ENCODE measurements at places on chromosomes 7 and 10.

GRCh38 chr7:141717450-141717849 is 9.3 kb downstream of the WEE2 start:
- H3K36me3 ChIP-seq, result no peaks in the 10 kb centered on the region
- no peaks in the 10 kb centered on the region for H3K4me1 ChIP-seq
- no peak overlapping the region for H3K27ac ChIP-seq
- H3K27me3 ChIP-seq, result no peaks in the 10 kb centered on the region

DNA sequence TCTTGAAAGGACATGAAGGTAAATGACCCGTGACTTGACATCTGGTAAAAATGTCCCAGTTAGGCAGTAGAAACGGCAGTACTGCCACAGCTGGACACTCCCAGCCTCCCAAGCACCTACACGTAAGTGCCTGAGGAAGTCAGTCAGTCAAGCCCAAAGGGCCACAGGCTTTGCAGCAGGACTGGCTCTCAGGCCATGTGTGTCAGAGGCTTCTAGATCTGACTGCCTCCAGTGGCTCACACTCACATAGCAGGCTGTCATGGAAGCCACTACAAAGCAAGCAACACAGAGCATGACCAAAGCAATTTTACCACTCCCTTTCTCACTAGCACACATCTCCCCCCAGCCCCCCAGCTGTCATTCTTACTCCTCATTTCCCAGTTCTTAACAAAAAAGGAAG is 17.8 kb upstream of the CCNJ start:
- no peak overlapping the region for H3K27ac ChIP-seq
- no peaks in the 10 kb centered on the region for H3K4me1 ChIP-seq
- no peak overlapping the region for H3K4me3 ChIP-seq

DNA sequence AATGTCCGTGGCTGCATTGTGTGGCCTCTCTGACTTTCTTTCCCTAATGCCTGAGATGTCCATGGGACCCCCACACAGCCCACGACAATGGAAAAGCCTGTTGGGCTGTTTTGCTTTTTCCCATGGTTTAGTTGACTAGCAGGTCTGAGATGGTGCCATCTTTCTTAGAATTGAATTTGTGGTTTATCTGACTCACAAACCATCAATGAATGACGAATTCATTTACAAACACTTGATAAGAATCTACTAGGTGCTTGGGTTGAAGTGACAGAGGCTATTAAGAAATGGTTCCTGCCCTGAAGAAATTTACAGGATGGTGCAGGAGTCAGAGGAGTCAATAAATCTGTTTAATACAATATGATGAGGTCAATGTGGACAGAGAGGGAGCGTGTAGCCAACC is 75.4 kb downstream of the OTUD1 start:
- no peaks in the 10 kb centered on the region for H3K27me3 ChIP-seq
- H3K36me3 ChIP-seq, result peaks cover 4% of the 10 kb centered on the region
- H3K4me3 ChIP-seq, result no peak overlapping the region
- no peaks in the 10 kb centered on the region for H3K4me1 ChIP-seq

DNA sequence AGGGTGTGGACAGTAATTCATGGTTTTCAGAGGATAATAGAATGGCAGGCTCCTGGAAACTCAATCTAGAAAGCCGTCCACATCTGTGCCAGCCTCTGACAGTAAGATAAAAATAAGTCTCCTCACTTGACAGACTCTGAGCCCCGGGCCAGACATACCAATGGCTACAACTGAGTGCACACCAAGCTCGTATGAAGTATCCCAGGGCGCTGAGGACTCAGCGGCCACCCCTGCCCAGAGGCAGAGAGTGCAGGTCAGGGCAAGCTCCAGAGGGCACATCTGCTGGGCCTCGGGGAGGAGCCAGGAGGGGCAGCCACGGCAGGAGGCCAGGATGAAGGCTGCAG is 262.8 kb upstream of the TCERG1L start:
- DNase-seq, result no peak
- no peak overlapping the region for H3K4me3 ChIP-seq
- H3K4me1 ChIP-seq, result no peaks in the 10 kb centered on the region
- no peaks in the 10 kb centered on the region for H3K36me3 ChIP-seq

DNA sequence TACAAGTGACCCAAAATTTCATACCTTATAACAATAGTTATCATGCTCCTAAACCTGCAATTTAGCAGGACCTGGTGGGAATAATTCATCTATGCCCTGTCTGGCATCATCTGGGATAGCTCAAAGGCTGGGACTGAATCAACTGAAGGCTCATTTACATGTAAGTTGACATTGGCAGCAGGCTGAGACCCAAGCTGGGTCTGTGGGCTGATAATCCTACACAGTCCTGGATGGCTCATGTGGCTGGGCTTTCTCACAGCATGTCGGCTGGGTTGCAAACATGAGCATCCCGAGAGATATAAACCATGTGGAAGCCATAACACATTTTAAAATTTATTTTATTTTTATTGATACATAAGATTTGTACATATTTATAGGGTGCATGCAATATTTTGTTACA is 19.5 kb upstream of the ABCB5 start:
- H3K4me1 ChIP-seq, result peaks cover 16% of the 10 kb centered on the region
- no peak overlapping the region for H3K27ac ChIP-seq
- H3K27me3 ChIP-seq, result no peaks in the 10 kb centered on the region
- no peaks in the 10 kb centered on the region for H3K36me3 ChIP-seq
- no peak overlapping the region for H3K4me3 ChIP-seq

DNA sequence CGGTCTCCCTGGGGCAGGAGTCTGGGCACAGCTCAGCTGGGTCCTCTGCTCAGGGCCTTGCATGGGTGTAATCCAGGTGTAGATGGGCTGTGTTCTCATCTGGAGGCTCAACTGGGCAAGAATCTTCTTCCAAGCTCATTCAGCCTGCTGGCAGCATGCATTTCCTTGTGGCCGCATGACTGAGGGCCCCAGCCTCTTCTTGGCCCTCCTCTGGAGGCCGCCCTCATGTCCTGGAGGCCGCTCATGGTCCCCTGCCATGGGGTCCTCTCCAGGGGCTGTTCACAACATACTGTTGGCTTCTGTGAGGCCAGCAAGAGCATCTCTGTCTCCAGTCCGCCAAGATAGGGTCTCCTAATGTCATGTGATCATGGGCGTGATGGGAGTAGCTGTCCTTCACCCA is 437.5 kb upstream of the FOXK1 start:
- H3K27ac ChIP-seq, result no peak overlapping the region
- no peak for DNase-seq
- peaks cover 32% of the 10 kb centered on the region for H3K36me3 ChIP-seq
- H3K4me3 ChIP-seq, result no peak overlapping the region
- H3K27me3 ChIP-seq, result peaks cover 19% of the 10 kb centered on the region

- no peak overlapping the region for H3K27ac ChIP-seq
- no peak for DNase-seq
Observed at GRCh38 chr10:123331438-123331837, 177.2 kb downstream of the BUB3 start.

- H3K4me1 ChIP-seq, result peaks cover 13% of the 10 kb centered on the region
- no peak for DNase-seq
- peaks cover 3% of the 10 kb centered on the region for H3K27me3 ChIP-seq
Observed at GRCh38 chr7:135678612-135679575, 16.6 kb downstream of the STMP1 start.

- H3K27me3 ChIP-seq, result peaks cover 2% of the 10 kb centered on the region
- peak overlapping the region; percentile 86 for H3K27ac ChIP-seq
- no peak for DNase-seq
- H3K4me1 ChIP-seq, result peaks cover 46% of the 10 kb centered on the region
- H3K36me3 ChIP-seq, result no peaks in the 10 kb centered on the region
Observed at GRCh38 chr7:82286096-82286797, 157.3 kb downstream of the CACNA2D1 start.

DNA sequence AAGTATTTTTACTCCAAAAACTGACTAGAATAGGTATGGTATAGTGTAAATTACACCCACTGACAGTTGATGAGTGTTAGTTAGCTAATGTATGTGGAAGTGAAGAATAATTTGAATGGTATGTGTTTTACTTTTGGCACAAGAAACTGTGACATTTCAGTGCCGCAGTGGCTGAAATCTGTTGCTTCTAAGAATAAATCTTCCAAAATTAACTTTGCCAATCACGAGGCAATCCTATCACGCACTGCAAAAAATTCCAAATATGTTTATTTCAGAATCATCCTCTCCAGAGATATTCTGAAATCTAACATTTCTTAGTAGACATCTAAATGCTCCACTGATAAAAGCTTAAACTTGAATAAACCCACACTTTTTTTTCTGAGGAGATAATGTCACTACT is 61.2 kb downstream of the PCLO start:
- DNase-seq, result no peak
- H3K36me3 ChIP-seq, result no peaks in the 10 kb centered on the region
- H3K27ac ChIP-seq, result no peak overlapping the region
- peaks cover 1% of the 10 kb centered on the region for H3K27me3 ChIP-seq

GRCh38 chr7:44580945-44581878 is 819 bp downstream of the TMED4 start:
- H3K4me1 ChIP-seq, result peaks cover 9% of the 10 kb centered on the region
- H3K27ac ChIP-seq, result peak overlapping the region; percentile 93
- peaks cover 7% of the 10 kb centered on the region for H3K27me3 ChIP-seq
- H3K36me3 ChIP-seq, result no peaks in the 10 kb centered on the region
- DNase-seq, result peak; percentile 27

GRCh38 chr7:47833211-47833610 is 115.1 kb downstream of the PKD1L1 start:
- H3K4me1 ChIP-seq, result no peaks in the 10 kb centered on the region
- H3K36me3 ChIP-seq, result no peaks in the 10 kb centered on the region
- no peak overlapping the region for H3K27ac ChIP-seq
- no peak for DNase-seq
- H3K4me3 ChIP-seq, result no peak overlapping the region
- H3K27me3 ChIP-seq, result peaks cover 2% of the 10 kb centered on the region

GRCh38 chr7:151520419-151521261 is 945 bp upstream of the RHEB start:
- peaks cover 10% of the 10 kb centered on the region for H3K27me3 ChIP-seq
- H3K4me1 ChIP-seq, result peaks cover 17% of the 10 kb centered on the region
- no peaks in the 10 kb centered on the region for H3K36me3 ChIP-seq
- peak overlapping the region; percentile 92 for H3K27ac ChIP-seq

- H3K4me3 ChIP-seq, result no peak overlapping the region
- H3K27me3 ChIP-seq, result no peaks in the 10 kb centered on the region
- no peak for DNase-seq
- H3K4me1 ChIP-seq, result peaks cover 4% of the 10 kb centered on the region
Observed at GRCh38 chr10:6537770-6538169, 42.3 kb downstream of the PRKCQ start.

- H3K4me3 ChIP-seq, result no peak overlapping the region
- peaks cover 2% of the 10 kb centered on the region for H3K27me3 ChIP-seq
- no peaks in the 10 kb centered on the region for H3K36me3 ChIP-seq
- no peak for DNase-seq
Observed at GRCh38 chr10:35946556-35946955, 304.5 kb upstream of the FZD8 start.

DNA sequence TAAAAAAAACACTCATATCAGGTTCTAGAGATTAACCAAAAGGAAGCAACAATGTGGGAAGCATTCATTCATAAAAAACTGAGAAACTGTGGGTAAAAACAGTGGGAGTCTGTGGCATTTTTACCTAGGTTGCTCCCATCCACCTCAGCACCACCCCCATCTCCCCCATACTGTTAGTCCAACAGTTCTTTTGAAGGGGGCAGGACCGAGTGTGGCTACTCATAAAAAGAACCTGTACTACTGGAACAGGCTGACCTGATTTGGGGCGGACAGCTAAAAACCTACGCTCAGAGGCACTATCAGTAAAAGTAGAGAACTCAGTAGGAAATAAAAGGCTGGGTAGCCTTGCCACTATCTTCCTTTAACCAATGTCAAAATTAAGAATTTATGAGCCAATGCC is 84.5 kb downstream of the DPY19L1 start:
- no peaks in the 10 kb centered on the region for H3K27me3 ChIP-seq
- no peak for DNase-seq
- no peaks in the 10 kb centered on the region for H3K36me3 ChIP-seq
- H3K27ac ChIP-seq, result no peak overlapping the region
- no peak overlapping the region for H3K4me3 ChIP-seq
- H3K4me1 ChIP-seq, result peaks cover 6% of the 10 kb centered on the region

- DNase-seq, result no peak
- peaks cover 17% of the 10 kb centered on the region for H3K4me1 ChIP-seq
- no peak overlapping the region for H3K4me3 ChIP-seq
- H3K27ac ChIP-seq, result no peak overlapping the region
Observed at GRCh38 chr10:127474501-127474900, 74.6 kb upstream of the NPS start.

DNA sequence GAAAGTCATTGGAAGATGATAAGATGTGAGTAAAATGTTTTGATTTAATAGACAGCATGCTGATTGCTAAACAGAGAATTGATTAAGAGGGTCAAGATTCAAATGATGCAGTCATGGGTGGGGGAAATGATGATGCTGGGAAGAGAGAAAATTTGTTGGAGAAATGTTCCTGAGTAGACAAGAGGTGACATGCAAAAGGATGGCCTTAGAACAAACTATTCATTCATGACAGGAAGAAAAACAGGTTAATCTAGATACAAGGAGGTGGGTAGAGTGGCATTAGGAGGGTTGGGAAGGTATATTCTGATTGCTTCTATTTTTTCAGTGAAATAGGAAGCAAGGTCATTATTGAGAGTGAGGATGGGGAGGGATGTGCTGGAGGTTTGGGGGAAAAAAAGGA is 146.7 kb downstream of the SEM1 start:
- no peaks in the 10 kb centered on the region for H3K27me3 ChIP-seq
- DNase-seq, result no peak
- no peaks in the 10 kb centered on the region for H3K4me1 ChIP-seq
- no peak overlapping the region for H3K4me3 ChIP-seq
- no peak overlapping the region for H3K27ac ChIP-seq

- no peaks in the 10 kb centered on the region for H3K27me3 ChIP-seq
- H3K36me3 ChIP-seq, result no peaks in the 10 kb centered on the region
- no peak for DNase-seq
- no peaks in the 10 kb centered on the region for H3K4me1 ChIP-seq
Observed at GRCh38 chr10:10235003-10235402, 782.7 kb upstream of the CELF2 start.

GRCh38 chr7:135537905-135538304 is 19.8 kb upstream of the NUP205 start:
- H3K4me1 ChIP-seq, result no peaks in the 10 kb centered on the region
- no peak overlapping the region for H3K4me3 ChIP-seq
- no peaks in the 10 kb centered on the region for H3K36me3 ChIP-seq
- no peak for DNase-seq
- H3K27ac ChIP-seq, result no peak overlapping the region

- no peaks in the 10 kb centered on the region for H3K36me3 ChIP-seq
- no peak overlapping the region for H3K4me3 ChIP-seq
- no peak overlapping the region for H3K27ac ChIP-seq
- DNase-seq, result no peak
Observed at GRCh38 chr7:8354503-8354902, 78.9 kb upstream of the NXPH1 start.

- no peak overlapping the region for H3K27ac ChIP-seq
- no peak overlapping the region for H3K4me3 ChIP-seq
- no peaks in the 10 kb centered on the region for H3K27me3 ChIP-seq
- no peak for DNase-seq
- peaks cover 4% of the 10 kb centered on the region for H3K4me1 ChIP-seq
Observed at GRCh38 chr7:77657427-77658224, 38.6 kb upstream of the RSBN1L start.

- no peak overlapping the region for H3K27ac ChIP-seq
- H3K4me1 ChIP-seq, result peaks cover 3% of the 10 kb centered on the region
- no peaks in the 10 kb centered on the region for H3K36me3 ChIP-seq
- no peaks in the 10 kb centered on the region for H3K27me3 ChIP-seq
- DNase-seq, result no peak
- no peak overlapping the region for H3K4me3 ChIP-seq
Observed at GRCh38 chr10:24214762-24215161, 5.8 kb downstream of the KIAA1217 start.
